Activated CD4-positive, alpha-beta memory T cell treated with anti-CD3 and anti-CD28 coated beads, Interleukin-2, amount 10 ng/mL, durations not matched to agents 7 days and 5 days (primary cell): ENCODE measurements at places on chromosomes 2 and 18.

DNA sequence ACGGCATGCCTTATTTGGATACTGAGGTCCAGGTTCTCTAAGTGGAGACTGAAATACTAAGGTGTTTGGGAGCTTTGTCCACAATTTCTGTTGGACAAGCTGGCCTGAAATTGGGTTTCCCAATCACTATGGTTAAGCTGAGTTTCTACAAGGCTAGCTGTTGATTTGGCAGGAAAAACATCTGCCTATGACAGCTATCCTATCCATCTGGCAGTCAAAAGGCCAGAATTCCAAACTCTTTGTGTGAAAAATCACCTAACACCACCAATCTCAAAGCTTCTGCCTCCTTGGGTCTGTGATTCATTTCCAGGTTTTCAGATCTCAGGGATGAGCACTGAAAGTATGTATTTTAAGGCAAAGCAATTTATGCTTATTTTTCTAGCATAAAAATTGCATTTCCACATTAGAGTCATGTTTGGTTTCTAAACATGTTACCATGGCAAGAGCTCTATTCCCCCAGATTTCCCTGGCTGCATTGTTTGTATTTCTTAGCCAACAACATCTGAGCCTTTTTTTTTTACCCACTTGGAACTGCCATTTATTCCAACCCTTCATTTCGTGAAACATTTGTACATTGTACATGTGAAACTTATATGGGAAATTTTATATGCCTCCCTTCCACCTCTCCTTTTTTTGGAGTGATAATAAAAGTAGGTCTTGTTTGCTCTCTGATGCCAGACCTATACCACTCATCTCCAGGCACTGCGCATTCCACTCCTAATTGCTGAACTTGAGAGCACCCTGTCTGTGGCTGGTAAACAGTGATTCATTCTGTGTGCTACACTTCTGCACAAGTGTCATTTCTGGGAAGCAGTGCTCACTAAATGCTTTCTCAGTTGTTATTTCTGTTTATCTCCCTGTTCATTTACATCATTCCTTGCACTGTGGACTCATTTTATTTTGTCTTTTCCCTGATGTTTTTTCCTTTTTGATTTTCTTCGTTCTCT, 15.9 kb upstream of the CCDC85A start:
- no peak for DNase-seq

DNA sequence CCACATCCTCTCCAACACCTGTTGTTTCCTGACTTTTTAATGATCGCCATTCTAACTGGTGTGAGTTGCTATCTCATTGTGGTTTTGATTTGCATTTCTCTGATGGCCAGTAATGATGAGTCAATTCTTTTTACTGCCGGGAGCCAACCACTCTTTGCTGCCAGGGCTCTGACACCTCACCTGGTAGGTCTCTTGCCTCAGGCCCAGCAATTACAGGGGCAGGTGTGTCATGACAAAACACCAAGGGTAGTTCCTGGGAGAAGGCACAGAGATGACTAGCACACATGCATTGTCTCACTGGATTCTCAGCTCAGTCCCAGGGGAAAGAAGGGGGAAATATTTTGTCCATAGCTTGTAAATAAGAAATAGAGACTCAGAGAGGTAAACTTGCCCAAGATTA, 122.3 kb downstream of the CHST9 start:
- DNase-seq = no peak

DNA sequence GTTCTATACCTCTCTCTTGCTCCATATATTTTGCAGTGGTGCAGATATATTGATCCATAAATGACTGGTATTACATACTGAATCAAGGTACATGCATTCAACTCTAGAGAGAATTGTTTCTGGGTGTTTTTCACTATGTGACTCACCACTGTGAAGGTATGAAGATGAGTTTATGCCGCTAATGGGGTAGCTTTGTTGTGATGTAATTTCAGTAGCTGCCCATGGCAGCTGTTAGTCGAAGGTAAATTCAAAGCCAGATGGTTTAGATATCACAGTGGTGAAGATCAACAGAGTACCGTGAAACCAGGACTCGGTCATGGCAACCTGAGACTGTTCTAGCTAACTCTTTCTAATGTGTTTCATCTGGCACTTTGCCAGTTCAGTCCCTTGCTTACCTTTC, 50.4 kb downstream of the PKP4 start:
- DNase-seq = no peak

- no peak for DNase-seq
Measured at GRCh38 chr2:177604271-177605065, 211.9 kb downstream of the AGPS start.

- no peak for DNase-seq
Measured at GRCh38 chr18:74722237-74722636, 124.6 kb downstream of the ZNF407 start.

GRCh38 chr2:29187926-29188325, 72.7 kb downstream of the CLIP4 start:
- no peak for DNase-seq

DNA sequence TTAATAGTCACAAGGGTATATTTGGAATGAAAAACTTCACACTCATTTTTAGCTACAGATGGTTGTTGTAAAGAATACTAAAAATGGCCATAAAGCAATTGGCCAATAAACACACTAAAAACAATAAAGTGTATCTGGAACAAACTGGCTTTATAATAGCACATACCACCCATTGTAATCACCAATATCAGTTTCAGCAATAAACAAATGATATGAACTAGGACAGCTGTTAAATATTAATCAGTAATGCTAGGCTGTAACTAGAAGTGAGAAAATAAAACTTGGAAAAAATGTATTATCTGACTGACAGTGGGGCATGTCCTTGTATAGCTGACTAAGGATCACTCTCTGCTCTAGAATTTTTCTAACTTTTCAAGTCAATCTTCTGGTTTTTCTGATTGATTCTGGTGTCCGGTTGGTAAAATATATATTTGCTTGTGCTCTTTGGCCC, 312.5 kb downstream of the RND3 start:
- DNase-seq = no peak

DNA sequence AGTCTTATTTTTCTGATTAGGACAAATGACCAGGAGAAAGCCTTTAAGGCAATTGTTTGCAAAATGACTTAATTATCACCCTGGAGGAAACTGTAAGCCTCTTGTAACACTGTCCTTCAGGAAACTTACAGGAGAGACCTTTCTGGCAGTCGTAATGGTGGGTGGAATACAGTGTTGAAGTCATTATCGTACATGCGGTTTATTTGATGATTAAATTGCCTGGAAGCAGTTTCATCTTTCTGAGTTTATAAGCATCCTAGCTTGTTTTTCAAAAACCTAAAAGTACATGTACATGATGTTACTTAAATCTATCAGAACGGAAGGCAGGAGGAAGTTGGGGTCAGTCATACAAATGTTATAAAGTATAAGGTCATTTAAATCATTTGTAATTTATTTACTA, 86.2 kb upstream of the RAB27B start:
- DNase-seq = no peak

DNA sequence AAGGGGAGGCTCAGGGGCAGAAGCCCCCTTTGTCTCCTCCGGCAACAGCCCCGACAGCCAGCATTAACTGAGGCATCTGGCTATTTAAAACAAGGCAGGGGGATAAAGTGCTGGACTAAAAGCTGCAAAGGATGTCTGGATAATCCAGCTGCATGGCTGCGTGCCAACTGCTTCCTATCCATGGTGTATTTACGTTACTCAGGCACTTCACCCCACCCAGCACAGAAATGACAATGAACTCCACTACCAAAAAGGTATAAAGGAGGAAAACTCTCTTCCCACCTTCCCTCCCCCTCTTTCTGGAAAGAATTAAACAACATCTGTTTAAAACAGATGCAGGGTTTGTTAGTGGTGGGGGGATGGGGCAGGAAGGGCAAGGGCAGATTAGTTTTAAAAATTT, 82.5 kb downstream of the SPRED2 start:
- DNase-seq = no peak

DNA sequence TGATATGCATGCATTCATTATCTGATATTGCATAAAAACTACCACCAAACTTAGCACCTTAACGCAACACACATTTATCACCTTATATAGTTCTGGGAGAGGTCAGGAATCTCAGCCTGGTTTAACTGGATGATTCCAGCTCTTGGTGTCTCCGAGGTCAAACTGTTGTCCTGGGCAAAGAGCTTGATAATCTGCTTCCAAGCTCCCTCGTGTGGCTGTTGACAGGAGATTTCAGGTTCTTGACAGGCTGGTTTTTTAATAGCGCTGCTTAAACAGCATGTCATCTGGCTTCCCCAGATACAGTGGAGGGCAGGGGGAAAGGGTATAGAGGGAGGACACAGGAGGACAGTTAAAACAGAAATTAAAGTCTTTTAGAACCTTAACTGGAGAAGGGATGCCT, 785.0 kb downstream of the CNTNAP5 start:
- no peak for DNase-seq

- DNase-seq = no peak
Measured at GRCh38 chr18:48821251-48821590, 129.5 kb downstream of the SMAD7 start.

GRCh38 chr2:228699400-228699799, 517.9 kb upstream of the SPHKAP start:
- no peak for DNase-seq

- DNase-seq = no peak
Measured at GRCh38 chr2:222709191-222709891, 37.9 kb downstream of the MOGAT1 start.

DNA sequence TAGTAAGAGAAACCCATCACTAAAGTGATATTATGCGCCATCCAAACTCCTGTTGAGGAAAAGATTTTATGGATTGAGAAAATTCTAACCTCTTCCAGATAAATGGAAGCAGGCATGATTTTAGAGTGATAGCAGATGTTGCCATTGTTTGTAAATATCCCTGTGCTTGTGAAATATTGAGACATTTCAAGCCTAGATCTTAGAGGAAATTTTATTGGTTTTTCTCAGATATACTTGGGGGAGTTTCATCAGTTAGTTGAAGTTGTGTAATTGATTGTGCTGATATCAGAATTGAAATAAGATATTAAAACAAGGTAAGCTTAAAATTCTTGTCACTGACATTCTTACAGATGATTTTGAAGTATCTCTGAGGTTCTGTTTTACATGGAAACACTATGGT, 390.9 kb upstream of the FANCL start:
- no peak for DNase-seq

- DNase-seq = no peak
Measured at GRCh38 chr2:189165656-189166380, 13.7 kb downstream of the COL5A2 start.

DNA sequence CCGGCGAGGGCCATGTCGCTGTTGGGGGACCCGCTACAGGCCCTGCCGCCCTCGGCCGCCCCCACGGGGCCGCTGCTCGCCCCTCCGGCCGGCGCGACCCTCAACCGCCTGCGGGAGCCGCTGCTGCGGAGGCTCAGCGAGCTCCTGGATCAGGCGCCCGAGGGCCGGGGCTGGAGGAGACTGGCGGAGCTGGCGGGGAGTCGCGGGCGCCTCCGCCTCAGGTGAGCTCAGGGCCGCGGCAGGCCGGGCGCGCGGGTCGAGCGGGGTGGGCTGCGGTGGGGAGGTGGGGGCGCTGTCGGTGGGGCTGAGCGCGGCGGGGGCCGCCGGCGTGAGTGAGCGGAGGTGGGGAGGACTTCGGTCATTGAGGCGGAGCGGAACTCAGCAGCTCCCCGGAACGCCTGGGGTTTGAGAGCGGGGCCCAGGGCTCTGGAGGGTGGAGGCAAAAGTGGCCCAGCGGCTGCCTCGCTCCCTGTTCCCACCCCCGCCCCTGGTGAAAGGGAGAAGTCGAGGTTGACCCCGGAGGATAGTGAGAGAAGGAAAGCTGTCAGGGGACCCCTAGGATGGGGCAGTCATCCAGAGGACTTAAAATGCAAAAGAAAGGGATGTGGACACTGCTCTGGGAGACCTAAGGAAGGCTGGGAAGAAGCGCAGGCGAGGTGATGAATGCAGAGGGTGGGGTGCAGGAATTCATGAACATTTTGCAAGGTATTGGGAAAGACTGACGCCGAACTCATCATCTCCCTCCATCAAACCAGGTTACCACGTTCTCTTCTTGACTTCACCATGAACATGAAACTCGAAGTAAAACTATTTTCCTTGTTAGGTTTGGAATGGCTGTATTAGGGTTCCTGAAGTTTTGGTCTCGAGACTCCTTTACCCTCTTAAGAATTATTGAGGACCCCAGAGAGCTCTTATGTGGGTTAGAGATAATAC, 633 bp downstream of the MALT1 start:
- peak; percentile 59 for DNase-seq

GRCh38 chr2:159860581-159861310, 62.7 kb upstream of the CD302 start:
- DNase-seq = no peak

GRCh38 chr2:240320204-240320993, 115.1 kb upstream of the GPC1 start:
- DNase-seq = no peak

- no peak for DNase-seq
Measured at GRCh38 chr2:12708508-12709206, 8.1 kb upstream of the TRIB2 start.

DNA sequence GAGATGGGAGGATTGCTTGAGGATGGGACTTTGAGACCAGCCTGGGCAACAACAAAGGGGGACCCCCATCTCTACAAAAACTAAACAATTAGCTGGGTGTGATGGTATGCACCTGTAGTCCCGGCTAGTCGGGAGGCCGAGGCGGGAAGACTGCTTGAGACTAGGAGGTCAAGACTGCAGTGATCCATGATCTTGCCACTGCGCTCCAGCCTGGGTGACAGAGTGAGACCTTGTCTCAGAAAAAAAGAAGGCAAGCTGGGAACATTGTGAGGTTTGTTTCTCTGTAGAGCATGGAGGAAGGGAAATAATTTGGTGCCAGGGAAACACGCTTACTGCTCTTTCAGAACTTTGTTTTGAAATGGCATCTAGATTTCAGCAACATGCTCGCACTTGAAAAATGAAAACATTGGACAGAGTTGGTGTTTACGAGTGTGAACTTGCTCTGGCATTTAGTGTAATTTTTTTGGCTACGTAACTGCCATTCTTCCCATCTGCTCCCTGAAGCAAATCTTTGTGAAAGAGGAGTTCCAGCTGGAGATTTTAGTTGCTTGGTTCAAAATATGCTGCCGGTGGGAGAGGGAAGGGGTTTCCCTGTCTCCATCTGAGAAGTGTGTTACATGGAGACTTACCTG, 125.6 kb upstream of the DLX2 start:
- DNase-seq = no peak

- DNase-seq = peak; percentile 92
Measured at GRCh38 chr2:201116115-201116958, at the start of gene CFLAR. Gene CFLAR, plus strand, starts transcription at chr2:201116164. Its CDS starts 13,702 bp downstream, at chr2:201129866.

DNA sequence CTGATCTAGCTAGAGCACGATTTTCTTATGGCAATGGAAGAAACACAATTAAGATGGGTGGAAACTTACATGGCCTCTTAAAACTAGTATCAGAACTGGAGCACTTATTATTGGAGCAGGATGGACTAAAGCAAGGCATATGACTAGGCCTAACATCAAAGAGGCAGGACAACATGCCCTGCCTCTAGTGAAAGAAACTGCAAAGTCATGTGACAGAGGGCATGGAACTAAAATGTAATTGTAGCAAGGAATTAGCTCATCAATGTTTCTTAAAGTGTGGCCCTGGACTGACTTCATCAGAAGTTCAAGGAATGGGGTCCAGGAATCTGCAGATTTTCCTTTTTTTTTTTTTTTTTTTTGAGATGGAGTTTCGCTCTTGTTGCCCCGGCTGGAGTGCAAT, 5.3 kb upstream of the EIF2AK3 start:
- no peak for DNase-seq
